ENCODE measurements at places on chromosomes 3 and 15.

GRCh38 chr3:171133796-171134569 lies 107.5 kb upstream of the SLC2A2 start:
- no peak for DNase-seq
- H3K27ac ChIP-seq: no peak overlapping the region
- H3K36me3 ChIP-seq: no peaks in the 10 kb centered on the region
- peaks cover 8% of the 10 kb centered on the region for H3K27me3 ChIP-seq

DNA sequence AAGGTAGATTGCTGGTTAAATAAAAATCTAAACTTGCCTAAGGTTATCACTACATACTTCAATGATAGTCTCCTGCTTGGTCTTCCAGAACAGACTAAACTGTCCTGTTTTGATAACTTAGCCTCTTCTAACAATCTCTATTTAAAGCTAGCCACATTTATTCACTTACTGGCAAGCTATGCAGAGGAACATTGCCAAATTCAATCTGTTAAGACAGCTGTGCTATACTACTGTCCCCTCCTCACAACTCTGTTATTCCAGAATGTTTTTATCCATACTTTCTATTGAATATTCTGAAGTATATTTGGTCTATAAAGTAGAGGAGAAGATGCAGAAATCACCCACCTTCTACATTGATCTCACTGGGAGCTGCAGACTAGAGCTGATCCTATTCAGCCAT lies 594.0 kb upstream of the CCDC54 start:
- H3K27ac ChIP-seq: no peak overlapping the region
- no peaks in the 10 kb centered on the region for H3K27me3 ChIP-seq
- no peak overlapping the region for H3K4me3 ChIP-seq
- no peaks in the 10 kb centered on the region for H3K4me1 ChIP-seq

DNA sequence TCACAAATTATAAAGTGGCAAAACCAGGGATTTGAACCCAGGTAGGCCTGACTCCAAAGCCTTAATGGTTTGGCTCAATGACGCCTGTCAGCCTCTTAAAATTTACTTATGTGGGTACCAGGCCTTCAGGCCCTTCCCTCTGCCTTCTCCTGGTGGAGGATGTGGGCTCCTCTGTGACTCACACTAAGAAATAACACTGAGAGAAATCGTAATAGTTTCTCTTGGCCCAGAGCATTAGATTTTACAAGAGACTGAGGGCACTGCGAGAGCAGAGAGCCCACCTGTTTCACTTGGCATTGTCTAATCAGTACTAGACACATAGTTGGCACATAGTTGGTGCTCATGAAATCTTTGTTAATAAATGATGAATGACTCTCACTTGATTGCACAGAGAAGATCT lies 505.2 kb downstream of the SHQ1 start:
- H3K4me3 ChIP-seq: no peak overlapping the region
- no peak for DNase-seq
- H3K27ac ChIP-seq: no peak overlapping the region
- no peaks in the 10 kb centered on the region for H3K27me3 ChIP-seq
- H3K36me3 ChIP-seq: no peaks in the 10 kb centered on the region

- H3K36me3 ChIP-seq: no peaks in the 10 kb centered on the region
- H3K27me3 ChIP-seq: peaks cover 2% of the 10 kb centered on the region
- DNase-seq: no peak
- no peak overlapping the region for H3K27ac ChIP-seq
- H3K4me3 ChIP-seq: no peak overlapping the region
These were observed 104.1 kb upstream of the GOLGA8J start for GRCh38 chr15:29978411-29979382.

GRCh38 chr3:142787719-142788118 lies 63.9 kb downstream of the TRPC1 start:
- DNase-seq: no peak
- H3K36me3 ChIP-seq: peaks cover 4% of the 10 kb centered on the region
- H3K27me3 ChIP-seq: no peaks in the 10 kb centered on the region
- H3K4me3 ChIP-seq: no peak overlapping the region

DNA sequence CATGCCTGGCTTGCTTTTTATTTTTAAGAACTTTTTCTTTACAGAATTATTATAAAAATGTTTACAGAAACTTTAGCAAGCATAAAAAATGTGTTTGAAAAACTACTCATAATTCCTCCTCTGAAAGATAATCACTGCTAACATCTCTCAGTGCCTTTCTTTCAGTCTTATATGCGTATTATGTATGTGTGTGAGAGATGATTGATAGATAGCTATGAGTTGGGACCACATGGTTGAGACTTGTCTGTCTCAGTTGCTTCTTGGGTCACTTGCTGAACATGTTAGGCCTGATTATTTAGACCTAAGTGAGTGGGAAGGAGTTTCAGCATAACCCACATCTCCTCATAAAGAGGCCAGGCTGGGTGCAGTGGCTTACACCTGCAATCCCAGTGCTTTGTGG lies 11.1 kb downstream of the MAP6D1 start:
- no peak overlapping the region for H3K4me3 ChIP-seq
- no peak for DNase-seq
- H3K27me3 ChIP-seq: no peaks in the 10 kb centered on the region
- H3K27ac ChIP-seq: no peak overlapping the region

DNA sequence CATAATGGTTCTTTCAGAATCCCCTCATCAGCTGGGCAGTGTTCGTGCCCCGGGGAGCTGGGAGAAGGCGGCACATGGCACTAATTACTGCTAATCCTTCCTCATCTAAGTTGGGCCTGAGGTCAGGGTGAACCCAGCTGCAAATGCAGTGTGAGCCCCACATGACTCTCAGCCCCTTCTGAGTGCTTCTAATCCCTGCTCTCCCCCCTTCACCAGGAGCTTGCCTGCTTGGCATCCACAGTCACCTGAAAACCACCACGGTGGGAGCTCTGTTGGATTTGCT lies 455 bp upstream of the TRPM1 start:
- H3K36me3 ChIP-seq: no peaks in the 10 kb centered on the region
- DNase-seq: no peak
- H3K27ac ChIP-seq: no peak overlapping the region
- H3K27me3 ChIP-seq: no peaks in the 10 kb centered on the region
- no peak overlapping the region for H3K4me3 ChIP-seq

DNA sequence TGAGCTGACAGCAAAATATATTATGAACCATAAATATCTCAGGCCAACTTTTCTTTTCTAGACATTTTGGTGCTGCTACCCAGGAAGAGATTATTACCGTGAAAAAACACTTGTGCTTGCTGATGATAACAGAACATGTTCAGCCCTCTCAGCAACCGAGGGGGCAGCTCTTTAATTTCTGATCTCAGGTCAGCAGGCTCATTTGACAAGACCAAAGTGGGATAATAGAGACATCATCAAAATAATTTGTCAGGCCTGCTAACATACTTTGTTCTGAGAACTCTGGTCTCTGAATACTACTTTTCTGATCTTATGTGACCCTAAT lies 645.9 kb upstream of the KCNMB2 start:
- H3K36me3 ChIP-seq: no peaks in the 10 kb centered on the region
- H3K4me1 ChIP-seq: no peaks in the 10 kb centered on the region
- no peak for DNase-seq
- no peak overlapping the region for H3K27ac ChIP-seq
- no peaks in the 10 kb centered on the region for H3K27me3 ChIP-seq
- no peak overlapping the region for H3K4me3 ChIP-seq

DNA sequence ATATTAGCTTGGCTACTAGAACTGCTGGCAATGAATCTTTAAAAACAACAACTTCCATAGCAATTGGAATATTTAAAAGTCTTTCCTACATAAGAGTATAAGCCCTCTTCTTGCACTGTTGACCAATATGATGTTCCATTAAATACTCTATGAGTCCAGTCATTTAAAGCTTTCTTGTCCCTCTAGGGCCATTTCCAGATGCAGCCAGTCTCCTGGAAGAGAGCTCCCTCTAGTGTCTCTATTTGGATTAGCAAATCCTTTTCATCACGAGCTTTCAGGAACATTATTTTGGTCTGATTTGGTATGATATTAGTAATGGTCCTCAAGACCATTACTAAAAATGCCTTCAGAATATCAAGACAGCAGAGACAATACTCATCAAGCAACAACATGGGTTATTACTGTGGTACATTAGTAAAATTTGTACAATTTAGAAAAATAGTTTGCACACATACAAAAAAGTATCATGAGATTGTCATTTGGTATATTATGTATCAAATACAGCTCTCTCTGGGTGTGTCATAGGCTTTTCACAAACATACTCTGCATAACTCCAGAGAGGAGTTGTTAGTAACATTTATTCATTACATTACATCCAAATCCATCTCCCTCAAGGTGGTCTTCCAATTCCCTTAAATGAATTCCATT lies 101.3 kb downstream of the DPH6 start:
- no peaks in the 10 kb centered on the region for H3K4me1 ChIP-seq
- no peak overlapping the region for H3K27ac ChIP-seq

GRCh38 chr3:178841011-178841410 lies 230.6 kb downstream of the ZMAT3 start:
- H3K4me1 ChIP-seq: no peaks in the 10 kb centered on the region
- no peak overlapping the region for H3K27ac ChIP-seq
- no peak overlapping the region for H3K4me3 ChIP-seq
- H3K36me3 ChIP-seq: no peaks in the 10 kb centered on the region

DNA sequence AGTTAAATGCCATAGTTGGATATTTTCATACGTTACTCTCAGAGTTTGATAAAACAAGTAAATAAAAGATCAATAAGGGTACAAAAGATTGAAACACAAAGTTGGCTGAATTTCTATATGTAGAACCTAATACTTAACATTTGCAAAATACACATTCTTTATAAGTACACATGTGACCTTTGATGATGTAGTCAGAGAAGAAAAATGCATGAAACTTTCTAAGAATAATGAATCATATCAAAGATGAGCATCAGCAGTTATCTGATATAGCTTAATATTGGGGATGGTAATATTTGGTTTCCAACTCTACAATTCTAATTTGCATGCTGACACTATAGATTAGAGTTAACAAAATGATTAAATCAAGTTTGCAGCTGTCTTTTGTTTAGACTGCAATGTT lies 188.0 kb upstream of the TGFBR2 start:
- DNase-seq: no peak
- no peaks in the 10 kb centered on the region for H3K36me3 ChIP-seq
- no peak overlapping the region for H3K27ac ChIP-seq
